ENCODE measurements at places on chromosomes 4 and X. TPM values are rescaled to one million over a fixed set of nuclear protein-coding genes. Genes with fewer than 3 reads are reported as not detected.

Gene COX7B2
- not detected for total RNA-seq

Gene EXOC1L
- total RNA-seq: not detected

Gene MSX1
- total RNA-seq: 34.9 TPM

Gene MEPE
- total RNA-seq: not detected

Gene CXCL3
- total RNA-seq: 5.5 TPM

Gene MFAP3L
- 18.2 TPM for total RNA-seq

Gene F11
- total RNA-seq: not detected

Gene OTUD5
- 30.0 TPM for total RNA-seq

Gene KIAA1210
- total RNA-seq: not detected

Gene RAB28
- total RNA-seq: 14.5 TPM

Gene RUFY3
- total RNA-seq: 7.9 TPM

Gene KLF8
- not detected for total RNA-seq

Gene TFDP3
- not detected for total RNA-seq

Gene ZNF711
- total RNA-seq: 0.13 TPM

Gene ARMCX1
- total RNA-seq: 31.9 TPM

DNA sequence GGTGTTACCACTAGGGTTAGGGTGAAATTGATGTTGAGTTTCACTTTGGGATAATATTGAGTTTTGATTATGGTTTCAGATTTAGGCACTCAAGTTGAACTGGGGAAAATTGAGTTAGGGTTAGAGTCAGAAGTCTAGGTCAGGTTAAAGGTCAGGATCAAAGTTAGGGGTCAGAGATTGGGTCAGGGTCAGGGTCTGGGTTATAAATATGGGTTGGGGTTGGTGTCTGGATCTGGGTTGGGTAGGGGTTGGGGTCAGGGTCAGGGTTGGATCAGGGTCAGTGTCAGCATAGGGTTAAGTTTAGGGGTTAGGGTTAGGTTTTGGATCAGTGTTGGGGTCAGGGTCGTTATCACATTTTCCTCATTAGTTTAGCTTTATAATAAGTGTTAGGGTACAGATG, 42.7 kb upstream of the IL9R start:
- DNase-seq: no peak

DNA sequence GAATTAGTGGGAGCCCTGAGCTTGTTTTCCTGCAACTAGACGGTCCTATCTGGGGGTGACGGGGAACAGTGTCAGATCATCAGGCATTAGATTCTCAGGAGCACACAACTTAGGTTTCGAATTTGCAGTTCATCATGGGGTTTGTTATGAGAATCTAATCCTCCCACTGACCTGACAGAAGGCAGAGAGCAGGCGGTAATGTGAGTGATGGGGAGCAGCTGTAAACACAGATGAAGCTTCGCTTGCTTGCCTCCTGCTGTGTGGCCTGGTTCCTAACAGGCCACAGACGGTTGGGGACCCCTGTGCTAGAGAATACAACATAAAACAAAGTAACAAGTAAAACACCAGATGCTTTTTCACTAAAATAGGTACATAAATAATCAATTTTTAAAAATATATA, 86.2 kb upstream of the BLTP1 start:
- DNase-seq: no peak

- DNase-seq: no peak
These were observed 63.6 kb upstream of the UGT2B15 start for GRCh38 chr4:68734095-68734494.

GRCh38 chrX:139739138-139739537, 31.2 kb upstream of the MCF2 start:
- DNase-seq: peak; percentile 88

DNA sequence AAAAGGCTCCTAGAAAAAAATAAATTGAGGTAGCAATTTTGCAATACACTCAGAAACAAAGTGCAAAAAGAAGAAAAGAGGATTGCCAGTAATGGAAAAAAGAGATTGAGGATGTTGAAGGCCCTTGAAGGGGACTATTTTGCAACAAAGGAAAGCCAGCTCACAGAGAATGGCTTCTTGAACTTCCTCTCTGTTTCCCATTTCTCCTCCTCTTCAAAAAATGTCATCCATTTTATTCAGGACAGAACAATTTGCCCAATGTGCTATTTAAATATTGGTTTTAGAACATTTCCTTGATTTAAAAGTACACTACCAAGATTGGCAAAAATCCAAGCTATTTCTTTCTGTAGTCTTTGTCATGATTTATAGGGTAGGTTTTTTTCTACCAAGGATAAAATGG, 60.2 kb downstream of the GASK1B start:
- DNase-seq: no peak

- no peak for DNase-seq
These were observed 60.5 kb upstream of the ADGRG2 start for GRCh38 chrX:19182785-19183184.

DNA sequence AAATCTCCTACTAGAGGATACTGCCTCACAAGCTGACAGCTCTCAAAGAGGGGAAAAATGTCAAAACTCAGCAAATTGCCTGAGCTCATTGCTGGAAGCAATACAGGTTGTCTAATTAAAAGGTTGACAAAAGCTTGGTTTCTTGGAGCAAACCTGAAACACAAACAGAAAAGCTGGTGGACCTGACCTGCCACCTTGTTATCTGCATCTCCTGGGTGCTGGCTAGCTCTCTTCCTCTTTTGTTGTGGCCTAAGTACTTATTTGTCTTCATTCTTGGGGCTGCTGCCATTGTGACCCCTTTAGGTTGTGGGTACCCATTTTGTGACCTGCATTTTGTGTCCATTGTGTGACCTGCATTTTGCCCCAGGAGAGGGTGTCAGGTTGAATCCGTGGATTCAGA, 184.5 kb downstream of the KIT start:
- no peak for DNase-seq

DNA sequence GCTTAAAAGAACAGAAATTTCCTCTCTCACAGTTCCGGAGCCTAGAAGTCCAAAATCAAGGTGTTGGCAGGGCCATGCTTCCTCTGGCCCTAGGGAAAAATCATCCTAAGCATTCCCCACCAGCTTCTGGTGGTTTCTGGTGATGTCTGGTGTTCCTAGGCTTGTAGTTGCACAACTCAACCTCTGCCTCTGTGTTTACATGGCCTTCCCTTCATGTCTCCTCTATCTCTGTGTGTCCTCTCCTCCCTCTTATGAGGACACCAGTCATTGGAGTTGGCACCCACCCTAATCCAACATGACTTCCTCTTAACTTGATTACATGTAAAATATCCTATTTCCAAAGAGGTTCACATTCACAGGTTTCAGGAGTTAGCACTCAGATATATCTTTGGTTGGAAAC, 15.4 kb downstream of the LRP2BP start:
- DNase-seq: peak; percentile 8

- peak; percentile 42 for DNase-seq
These were observed 211.7 kb upstream of the AGTR2 start for GRCh38 chrX:115958687-115959359.

GRCh38 chrX:35726176-35726575, 72.0 kb upstream of the MAGEB16 start:
- peak; percentile 1 for DNase-seq

- no peak for DNase-seq
These were observed 53.2 kb downstream of the MAGED4B start for GRCh38 chrX:52015794-52016193.

DNA sequence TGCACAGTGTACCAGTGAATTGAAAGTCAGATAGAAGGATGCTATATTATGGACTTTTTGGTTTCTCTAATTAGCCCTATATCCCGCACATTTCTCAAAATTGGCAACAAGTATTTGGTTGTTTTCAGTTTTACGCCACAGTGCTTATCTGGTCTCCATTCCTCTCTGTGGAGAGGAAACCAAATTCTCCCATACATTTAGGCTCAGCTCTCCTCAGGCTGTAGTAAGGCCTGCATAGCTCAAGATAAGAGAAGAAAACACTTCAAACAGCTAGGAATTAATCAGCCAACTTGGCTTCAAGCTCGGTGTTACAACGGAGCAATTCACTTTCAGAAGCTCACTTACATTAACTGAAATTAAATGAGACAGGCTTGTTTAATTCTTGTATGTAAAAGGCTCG, 263.2 kb downstream of the PDHA2 start:
- no peak for DNase-seq

- no peak for DNase-seq
These were observed 144.4 kb downstream of the NHS start for GRCh38 chrX:17519358-17519757.

GRCh38 chrX:83508006-83508405, at the start of gene POU3F4:
Gene POU3F4 (plus strand): TSS chrX:83508290. CDS start chrX:83508325, 35 bp downstream.
- no peak for DNase-seq

- DNase-seq: no peak
These were observed 70.0 kb downstream of the DCHS2 start for GRCh38 chr4:154421618-154422017.

DNA sequence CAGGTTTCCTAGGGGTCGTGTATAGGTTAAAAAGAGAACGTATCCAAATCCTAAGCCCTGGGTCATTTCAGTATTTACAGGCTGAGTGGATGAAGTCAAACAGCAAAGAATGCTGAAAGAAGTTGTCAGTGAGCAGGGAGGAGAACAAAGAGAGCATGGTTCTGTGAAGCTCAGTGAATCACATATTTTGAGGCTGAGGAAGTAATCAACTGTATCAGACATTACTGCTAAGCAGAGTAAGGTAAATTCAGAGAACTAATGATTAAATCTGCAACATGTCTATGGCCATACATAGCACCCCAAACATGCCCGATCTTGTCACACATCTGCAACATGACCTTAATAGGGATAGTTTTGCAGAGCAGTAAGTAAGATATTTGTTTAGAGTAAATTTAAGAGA, 1130.3 kb downstream of the RAPGEF2 start:
- DNase-seq: peak; percentile 15

DNA sequence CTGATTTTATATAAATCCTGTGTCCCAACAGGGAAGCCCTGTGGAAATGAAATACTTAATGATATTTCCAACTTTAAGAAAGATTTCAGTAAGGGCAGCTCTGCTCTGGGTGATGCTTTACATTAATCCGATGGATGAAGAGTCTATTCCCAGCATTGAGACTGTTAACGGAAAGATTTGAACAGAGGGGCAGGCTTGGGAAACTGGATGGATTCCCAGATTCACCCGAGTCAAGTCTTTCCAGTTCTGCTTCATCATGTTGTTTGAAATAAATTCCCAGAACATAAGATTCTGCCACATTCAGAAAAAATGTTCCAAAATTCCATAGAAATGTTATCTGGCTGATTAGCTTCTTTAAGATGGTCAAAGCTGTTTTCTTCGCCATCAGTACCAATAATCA, 246.0 kb downstream of the FBXW7 start:
- DNase-seq: no peak

DNA sequence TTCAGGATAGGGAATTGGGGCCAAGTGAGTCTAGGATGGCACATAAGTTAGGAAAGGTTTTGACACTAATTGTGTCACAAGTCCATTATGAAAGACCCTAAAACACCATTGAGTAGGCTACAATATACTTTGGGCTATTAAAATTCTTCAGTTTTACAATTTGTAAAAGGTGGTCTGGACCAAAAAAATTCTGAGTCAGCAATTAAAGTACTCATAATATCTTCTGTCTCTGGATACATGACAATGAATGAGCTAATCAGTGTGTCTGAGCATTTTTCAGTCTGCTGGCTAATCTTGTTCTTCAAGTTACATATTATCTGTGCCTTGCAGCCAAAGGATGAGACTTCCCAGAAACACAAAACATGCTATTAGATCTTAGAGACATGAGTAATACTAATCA, 14.3 kb downstream of the ARMCX1 start:
- DNase-seq: no peak

DNA sequence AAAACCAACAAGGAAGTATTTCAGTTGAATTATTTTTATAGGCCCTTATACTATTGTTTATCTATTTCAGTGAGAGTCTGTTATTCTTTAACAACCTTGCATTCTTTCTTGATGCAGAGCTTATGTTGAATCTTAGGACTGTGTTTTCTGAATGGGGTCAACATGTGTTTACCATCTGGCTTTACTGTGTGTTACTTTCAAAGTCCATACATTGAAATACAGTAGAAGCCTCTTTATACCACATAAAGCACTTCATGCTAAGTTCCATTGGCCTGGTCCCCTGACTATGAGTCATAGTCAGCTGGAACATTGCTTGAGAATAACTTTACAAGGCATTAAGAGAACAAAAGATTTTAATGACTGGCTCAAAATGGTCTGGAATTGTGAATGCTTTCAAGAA, 152.6 kb downstream of the GASK1B start:
- peak; percentile 74 for DNase-seq

DNA sequence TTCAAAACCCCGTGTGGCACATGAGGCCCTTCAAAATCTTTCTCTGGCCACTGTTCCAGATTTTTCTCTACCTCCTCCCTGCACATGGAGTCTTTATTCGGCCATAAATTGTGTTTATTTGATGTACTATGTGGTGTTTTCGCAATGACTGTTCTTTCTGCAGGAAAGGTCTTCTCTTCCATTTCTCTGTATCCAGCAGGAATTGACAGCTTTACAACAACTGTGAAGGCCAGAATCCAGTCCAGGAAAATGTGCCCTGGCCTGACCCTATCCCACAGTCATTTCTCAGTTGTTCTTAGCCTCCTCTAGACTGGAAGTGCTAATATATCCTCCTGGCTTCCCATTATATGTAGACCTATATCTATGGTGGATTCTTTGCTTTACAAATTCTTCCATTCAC, 191.4 kb downstream of the COL25A1 start:
- no peak for DNase-seq

- no peak for DNase-seq
These were observed 293.1 kb downstream of the SMARCA1 start for GRCh38 chrX:129230168-129230567.

- DNase-seq: no peak
These were observed 1157.3 kb upstream of the AGA start for GRCh38 chr4:178599521-178599920.

GRCh38 chr4:26854701-26855100, 5.9 kb upstream of the STIM2 start:
- no peak for DNase-seq

DNA sequence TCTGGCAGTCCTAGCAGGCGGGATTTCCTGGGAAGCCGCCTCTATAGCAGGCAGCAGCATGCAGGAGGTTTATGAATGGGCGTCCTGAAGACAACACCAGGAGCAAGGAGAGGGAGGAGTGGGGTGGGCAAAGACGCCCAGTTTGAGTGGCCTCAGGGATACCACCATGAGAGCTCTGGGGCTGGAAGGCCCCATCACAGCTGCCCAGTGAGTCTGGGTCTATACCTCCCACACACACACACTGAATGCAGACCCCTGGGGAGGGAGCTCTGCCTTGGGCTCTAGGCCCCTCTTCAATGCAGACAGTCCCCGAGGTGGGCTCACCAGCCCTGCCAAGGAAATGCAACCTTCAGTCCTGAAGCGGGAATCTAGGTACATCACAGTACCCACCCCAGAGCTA, 98.6 kb downstream of the AFAP1 start:
- DNase-seq: no peak

- DNase-seq: peak; percentile 54
These were observed 70.1 kb upstream of the ENPP6 start for GRCh38 chr4:184287697-184288255.

DNA sequence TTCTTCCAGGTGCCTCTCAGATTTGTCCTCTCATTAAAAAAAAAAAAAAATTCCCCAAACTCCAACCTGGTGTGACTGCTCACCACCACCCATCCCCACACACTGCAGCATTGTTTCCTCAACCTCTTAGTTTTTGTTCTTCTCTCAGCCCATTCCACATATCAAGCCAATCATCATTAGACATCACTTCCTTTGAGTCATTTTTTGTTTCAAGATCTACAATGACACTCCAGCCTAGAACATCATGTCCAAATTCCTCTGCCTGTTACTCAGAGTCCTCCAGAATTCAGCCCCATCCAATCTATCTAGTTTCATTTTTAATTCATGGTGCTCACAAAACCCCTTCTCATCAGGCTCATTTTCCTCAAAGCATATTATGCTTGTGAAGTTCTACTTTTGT, 262.5 kb upstream of the TEX13A start:
- peak; percentile 87 for DNase-seq
